ENCODE measurements at places on chromosomes 2 and 18.
A peak's percentile ranks its signal among the peaks of the same experiment; 100 is the strongest.

GRCh38 chr2:126368758-126369157, 287.2 kb upstream of the GYPC start:
- peak; percentile 36 for DNase-seq

GRCh38 chr2:17583646-17584045, 43.1 kb downstream of the VSNL1 start:
- no peak for DNase-seq

GRCh38 chr2:190094316-190094871, 31.9 kb upstream of the MSTN start:
- no peak for DNase-seq

GRCh38 chr2:38466876-38467767, 90.0 kb upstream of the ATL2 start:
- no peak for DNase-seq

DNA sequence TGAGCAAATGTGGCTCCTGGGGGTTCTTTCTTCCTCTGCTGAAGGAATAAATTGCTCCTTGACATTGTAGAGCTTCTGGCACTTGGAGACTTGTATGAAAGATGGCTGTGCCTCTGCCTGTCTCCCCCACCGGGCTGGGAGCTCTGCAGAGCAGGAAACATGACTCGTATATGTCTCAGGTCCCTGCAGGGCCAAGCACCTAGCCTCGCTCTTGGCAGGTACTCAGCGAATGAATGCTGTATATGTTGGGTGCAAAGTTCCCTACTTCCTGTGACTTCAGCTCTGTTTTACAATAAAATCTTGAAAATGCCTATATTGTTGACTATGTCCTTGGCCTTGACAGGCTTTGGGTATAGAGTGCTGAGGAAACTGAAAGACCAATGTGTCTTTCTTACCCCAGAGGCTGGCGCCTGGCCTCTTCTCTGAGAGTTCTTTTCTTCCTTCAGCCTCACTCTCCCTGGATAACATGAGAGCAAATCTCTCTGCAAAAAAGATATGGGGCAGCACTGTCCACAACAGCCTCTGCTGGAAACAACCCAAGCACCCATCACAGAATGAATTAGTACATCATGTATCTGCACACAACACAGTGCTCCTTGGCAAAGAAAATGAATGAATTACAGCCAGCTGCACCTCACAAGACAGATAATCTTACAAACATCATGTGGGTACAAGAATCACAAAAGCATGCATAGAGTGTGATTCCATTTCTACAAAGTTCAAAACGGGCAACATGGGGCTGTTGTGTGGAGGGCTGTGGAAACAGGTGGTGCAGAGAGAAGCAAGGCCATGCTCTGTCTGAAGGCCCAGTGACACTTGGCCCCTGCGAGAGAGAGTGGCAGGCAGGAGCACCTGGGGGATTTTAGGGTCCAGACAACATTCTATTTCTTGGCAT, 6.6 kb downstream of the IL1RN start:
- DNase-seq, result no peak

DNA sequence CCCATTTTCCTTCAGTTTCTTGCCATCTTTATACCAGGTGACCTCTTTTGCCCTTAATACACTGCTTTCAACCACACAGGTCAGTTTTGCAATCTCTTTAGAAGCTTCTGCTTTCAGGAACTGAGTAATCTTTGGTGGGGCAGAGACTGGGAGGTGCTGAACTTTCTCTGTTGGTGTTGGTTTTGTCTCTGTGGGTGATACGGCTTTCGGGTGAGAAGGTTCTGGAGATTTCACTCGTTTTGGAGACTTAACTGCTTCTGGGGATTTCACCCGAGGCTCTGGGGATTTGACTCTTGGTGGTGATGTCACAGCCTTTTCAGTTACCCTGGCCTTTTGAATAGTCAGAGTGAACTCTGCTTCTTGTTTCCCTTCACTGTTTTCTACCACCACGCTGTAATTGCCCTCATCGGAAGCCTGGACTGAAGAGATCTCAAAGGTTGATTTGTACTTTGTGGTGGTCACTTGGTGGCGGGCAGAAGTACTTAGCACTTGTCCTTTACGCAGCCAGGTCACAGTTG, 50.4 kb downstream of the PLEKHA3 start:
- peak; percentile 78 for DNase-seq

DNA sequence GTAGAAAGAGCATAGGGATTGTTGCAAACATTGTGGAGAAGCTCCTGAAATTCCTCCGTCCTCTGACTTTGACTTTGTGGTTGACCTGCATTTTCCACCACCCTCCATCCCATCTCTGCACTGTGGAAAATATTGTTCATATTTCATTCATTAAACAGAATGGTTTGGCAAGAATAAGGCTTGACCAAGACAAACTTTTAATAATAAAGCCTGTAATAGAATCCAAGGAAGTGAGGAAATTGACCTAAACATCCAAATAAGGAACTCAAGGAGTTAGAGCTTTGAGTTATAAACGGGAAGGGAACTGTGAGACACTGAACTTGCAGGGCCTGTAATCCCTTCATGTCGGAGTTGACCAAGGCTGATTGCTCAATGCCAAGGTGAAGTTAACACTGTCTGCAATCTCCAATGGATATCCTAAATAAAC, 115.2 kb downstream of the GFPT1 start:
- peak; percentile 67 for DNase-seq

DNA sequence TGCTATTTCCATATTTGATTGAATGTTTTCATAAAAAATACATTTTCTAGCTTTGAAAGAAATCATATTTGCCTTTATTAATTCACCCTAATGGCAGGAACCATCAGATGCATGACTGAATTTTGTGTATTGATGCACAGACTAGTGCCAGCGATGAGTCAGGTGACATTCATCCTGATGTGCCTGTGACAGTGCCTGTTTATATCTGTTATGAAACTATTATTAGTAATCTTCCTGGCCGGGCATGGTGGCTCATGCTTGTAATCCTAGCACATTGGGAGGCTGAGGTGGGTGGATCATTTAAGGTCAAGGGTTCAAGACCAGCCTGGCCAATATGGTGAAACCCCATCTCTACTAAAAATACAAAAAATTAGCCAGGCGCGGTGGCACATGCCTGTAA, 170.0 kb downstream of the TSN start:
- no peak for DNase-seq

GRCh38 chr2:11711751-11712150, 34.7 kb upstream of the LPIN1 start:
- DNase-seq, result peak; percentile 69

DNA sequence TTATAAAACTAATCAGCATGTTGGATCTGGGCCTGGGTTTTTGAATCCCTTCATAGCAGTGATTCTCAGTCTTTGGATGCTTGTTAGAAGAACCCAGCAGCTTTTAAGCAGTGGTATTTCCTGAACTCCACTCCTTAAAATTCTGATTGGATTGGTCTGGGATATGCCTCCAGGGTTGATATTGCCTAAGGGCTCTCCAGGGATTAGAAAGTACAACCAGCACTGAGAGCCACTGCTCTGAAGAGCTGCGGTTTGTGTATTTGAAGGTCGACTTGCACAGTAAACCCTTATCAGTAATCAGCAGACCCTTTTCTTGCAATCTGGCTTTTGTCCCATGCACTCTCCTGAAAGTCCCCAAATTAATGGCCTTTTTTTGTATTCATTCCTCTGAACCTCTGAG, 17.0 kb upstream of the RBMS1 start:
- no peak for DNase-seq

DNA sequence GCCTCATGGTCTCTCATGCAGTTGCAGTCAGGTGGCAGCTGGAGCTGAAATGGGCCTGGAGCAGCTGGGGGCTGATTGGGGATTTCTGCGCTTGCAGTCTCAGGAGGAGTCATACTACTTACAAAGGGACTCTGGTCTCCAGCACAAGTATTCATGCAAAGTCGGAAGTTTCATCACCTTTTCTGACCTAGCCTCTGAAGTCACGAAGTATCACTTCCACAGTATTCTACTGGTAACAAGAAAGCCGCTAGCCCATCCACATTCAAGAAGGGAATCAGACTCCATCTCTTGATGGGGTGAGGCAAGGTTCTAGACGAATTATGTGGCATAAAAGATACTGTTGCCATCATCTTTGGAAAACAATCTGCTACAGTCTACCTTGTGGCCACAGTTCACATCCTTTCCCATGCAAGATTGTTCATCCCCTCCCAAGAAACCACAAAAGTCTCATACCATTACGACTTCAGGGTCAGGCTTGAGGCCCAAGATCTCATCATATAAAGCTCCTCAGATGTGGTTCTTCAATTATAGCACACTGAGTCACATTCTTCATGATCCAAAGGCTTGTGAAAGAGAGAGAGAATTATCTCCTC, 95.3 kb downstream of the SMC6 start:
- no peak for DNase-seq

- peak; percentile 21 for DNase-seq
These were observed 7.2 kb upstream of the TSN start for GRCh38 chr2:121748202-121748601.

DNA sequence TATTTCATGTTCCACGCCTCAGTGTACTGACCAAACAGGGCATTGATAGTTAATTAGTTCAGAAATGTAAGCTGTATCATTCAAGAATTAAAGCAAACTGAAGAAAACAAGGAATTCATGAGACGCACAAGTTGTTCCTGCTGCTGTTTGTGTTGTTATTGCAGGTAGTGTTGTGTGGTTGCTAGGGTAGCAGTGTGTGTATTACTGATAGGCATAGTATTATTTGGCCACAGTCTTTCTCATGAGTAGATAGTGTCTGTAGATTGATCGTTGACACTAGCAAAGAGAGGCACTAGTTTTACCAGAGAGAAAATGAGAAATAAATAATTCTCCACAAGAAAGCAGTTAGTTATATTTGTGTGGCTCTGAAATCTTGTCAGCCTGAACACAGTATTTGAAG, 548.6 kb downstream of the LRP1B start:
- DNase-seq, result no peak

- DNase-seq, result no peak
These were observed 348.4 kb upstream of the REG3G start for GRCh38 chr2:78676921-78677696.

GRCh38 chr18:13640266-13640860, 86.0 kb downstream of the FAM210A start:
- DNase-seq, result no peak

- DNase-seq, result no peak
These were observed 54.4 kb downstream of the STK39 start for GRCh38 chr2:168192839-168193616.

DNA sequence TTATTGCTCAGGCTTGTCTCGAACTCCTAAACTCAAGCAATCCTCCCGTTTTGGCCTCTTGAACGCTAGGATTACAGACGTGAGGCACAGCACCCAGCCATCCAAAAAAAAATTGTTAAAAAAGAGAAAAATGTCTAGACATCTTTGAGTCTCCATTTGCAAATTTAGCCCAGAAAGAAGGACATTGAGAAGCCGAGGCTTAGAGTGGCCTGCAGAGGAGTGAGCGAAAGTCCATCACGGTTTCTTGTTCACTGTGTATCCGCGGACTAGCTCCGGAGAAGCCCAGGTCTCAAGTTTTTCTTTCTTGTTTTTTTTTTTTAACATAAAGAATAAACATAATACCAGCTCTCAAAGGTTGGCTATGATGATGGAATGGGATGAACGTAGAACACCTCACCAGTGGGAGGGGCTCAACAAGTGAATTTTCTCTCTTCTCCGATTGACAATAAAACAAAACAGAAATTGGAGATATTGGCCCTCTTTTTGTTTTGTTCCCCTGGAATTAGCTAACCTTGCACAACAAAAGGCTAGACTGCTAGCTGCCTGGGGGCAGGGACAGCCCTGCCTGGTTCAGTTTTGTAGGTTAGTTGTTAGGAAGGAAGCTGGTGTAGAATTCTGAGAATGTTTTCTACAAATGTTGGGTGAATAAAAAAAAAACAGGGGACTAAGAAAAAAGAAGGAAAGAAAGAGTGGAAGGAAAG, 163.4 kb downstream of the MYCN start:
- no peak for DNase-seq

- peak; percentile 41 for DNase-seq
These were observed 85.8 kb downstream of the PLCL1 start for GRCh38 chr2:197890168-197890567.

DNA sequence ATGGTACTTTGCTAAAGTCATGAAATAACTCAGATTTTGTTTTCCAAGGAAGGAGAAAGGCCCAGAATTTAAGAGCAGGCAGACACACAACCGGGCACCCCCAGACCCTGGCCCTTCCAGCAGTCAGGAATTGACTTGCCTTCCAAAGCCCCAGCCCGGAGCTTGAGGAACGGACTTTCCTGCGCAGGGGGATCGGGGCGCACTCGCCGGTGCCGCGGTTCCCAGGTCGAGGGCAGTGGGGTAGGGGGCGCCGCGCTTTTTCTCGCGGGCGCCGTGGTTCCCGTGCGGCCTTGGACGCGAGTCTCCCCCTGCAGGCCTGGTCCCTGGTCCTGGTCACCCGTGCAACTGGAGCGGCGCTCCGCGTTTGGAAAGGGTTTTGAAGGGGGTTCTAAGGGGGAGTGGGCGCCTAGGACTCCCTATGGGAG, 1.2 kb downstream of the ZNF236 start:
- peak; percentile 69 for DNase-seq

GRCh38 chr2:3617198-3617890, 22.4 kb downstream of the COLEC11 start:
- no peak for DNase-seq

DNA sequence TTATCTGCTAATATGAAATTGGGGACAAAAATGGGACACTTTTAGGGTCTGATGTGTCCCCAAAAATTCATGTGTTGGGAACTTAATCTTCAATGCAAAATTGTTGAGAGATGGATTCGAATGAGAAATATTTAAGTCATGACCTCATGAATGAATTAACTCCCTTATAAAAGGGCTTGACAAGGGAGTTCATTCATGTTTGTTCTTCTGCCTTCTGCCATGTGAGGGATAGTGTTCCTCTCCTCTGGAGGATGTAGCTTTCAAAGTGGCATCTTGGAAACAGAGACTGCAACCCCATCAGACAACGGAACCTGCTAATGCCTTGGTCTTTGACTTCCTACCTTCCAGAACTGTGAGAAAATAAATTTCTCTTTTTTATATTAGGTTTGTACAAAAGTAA, 89.2 kb upstream of the LINC00305 start:
- no peak for DNase-seq

GRCh38 chr2:152716805-152717227, 445 bp downstream of the PRPF40A start:
- no peak for DNase-seq

GRCh38 chr2:171958475-171958874, 36.2 kb downstream of the HAT1 start:
- peak; percentile 15 for DNase-seq

GRCh38 chr18:6960656-6961055, 156.9 kb downstream of the LAMA1 start:
- no peak for DNase-seq

GRCh38 chr2:160901613-160902012, 258.6 kb upstream of the TANK start:
- DNase-seq, result peak; percentile 28

DNA sequence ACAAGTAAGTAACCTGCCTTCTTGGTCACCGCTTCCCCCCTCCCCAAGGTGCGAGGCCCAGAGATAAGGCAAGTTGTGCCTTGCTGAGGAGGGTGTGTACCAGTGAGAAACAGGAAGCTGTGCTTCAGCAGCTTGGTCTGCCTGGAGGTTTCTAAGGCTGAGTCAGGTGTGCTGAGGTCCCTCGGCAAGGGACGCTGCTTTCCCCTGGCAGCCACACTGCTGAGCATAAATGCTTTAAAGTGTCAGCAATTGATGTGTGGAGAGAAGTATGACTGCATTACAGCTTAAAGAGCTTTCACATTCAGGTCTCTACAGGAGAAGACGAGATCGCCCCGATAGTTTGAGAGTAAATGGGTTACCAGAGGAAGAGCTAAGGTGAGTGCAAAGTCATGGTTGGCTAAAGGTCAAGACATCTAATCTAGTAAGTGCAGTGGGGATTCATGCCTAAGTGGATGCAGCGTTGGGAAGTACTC, 86.9 kb downstream of the LIMS1 start:
- DNase-seq, result peak; percentile 62
